Right ventricle myocardium superior (tissue), 1 donor: ENCODE measurements at places on chromosomes 5 and 9. TPM values are rescaled to one million over a fixed set of nuclear protein-coding genes. Genes with fewer than 3 reads are reported as not detected.

PCDHB3 gene
- 1.4 TPM for total RNA-seq

IL9 gene
- not detected for total RNA-seq

AK8 gene
- total RNA-seq, result 0.22 TPM

NEURL1B gene
- total RNA-seq, result 28.8 TPM

S1PR3 gene
- total RNA-seq, result 28.2 TPM

LCN2 gene
- total RNA-seq, result not detected

PCDHA2 gene
- not detected for total RNA-seq

CCDC183 gene
- 1.5 TPM for total RNA-seq

CNTNAP3B gene
- total RNA-seq, result 11.2 TPM

ABCA1 gene
- 12.1 TPM for total RNA-seq

PCDHGA3 gene
- 13.0 TPM for total RNA-seq

KIF24 gene
- total RNA-seq, result 0.56 TPM

SV2C gene
- total RNA-seq, result not detected

BTNL3 gene
- total RNA-seq, result not detected

PDE8B gene
- total RNA-seq, result 0.62 TPM

RAD17 gene
- 17.8 TPM for total RNA-seq

SPINK4 gene
- total RNA-seq, result not detected

KLHL3 gene
- 22.3 TPM for total RNA-seq

GRXCR2 gene
- total RNA-seq, result 9.6 TPM

SMIM33 gene
- not detected for total RNA-seq

LHX2 gene
- total RNA-seq, result not detected

PFN3 gene
- total RNA-seq, result not detected

IPPK gene
- total RNA-seq, result 7.9 TPM

UBE2QL1 gene
- total RNA-seq, result 22.8 TPM

CDKN2B gene
- 2.3 TPM for total RNA-seq

PLAC8L1 gene
- total RNA-seq, result not detected

PTPRD gene
- 7.8 TPM for total RNA-seq

RMI1 gene
- total RNA-seq, result 7.6 TPM

NMUR2 gene
- not detected for total RNA-seq

SPINK7 gene
- total RNA-seq, result not detected

TPPP gene
- total RNA-seq, result 39.7 TPM

ARID3C gene
- not detected for total RNA-seq

IL13 gene
- total RNA-seq, result not detected

ZDHHC11B gene
- total RNA-seq, result 18.8 TPM

GGTA1 gene
- 31.3 TPM for total RNA-seq

SEMA6A gene
- total RNA-seq, result 6.3 TPM

ETF1 gene
- 80.9 TPM for total RNA-seq

LHX3 gene
- total RNA-seq, result not detected

GPR150 gene
- total RNA-seq, result not detected

MTREX gene
- 65.6 TPM for total RNA-seq

PLPP7 gene
- total RNA-seq, result 115 TPM

SDHA gene
- 837 TPM for total RNA-seq

CDKN2B-AS1 gene
- not detected for total RNA-seq

NR2F1-AS1 gene
- 0.22 TPM for total RNA-seq

SPATA9 gene
- not detected for total RNA-seq

FAM169A gene
- total RNA-seq, result 3.0 TPM

ADAM19 gene
- total RNA-seq, result 8.4 TPM

PCDHGA8 gene
- total RNA-seq, result 10.1 TPM

FGF18 gene
- total RNA-seq, result 5.8 TPM

PCDHGB6 gene
- total RNA-seq, result 6.2 TPM

ZNF879 gene
- 4.0 TPM for total RNA-seq

SLC6A3 gene
- total RNA-seq, result not detected

C9orf152 gene
- not detected for total RNA-seq

EQTN gene
- not detected for total RNA-seq

SMAD5 gene
- 37.2 TPM for total RNA-seq

HTR1A gene
- total RNA-seq, result not detected

TAS2R1 gene
- not detected for total RNA-seq
